ENCODE measurements at places on chromosomes 1 and 21.

DNA sequence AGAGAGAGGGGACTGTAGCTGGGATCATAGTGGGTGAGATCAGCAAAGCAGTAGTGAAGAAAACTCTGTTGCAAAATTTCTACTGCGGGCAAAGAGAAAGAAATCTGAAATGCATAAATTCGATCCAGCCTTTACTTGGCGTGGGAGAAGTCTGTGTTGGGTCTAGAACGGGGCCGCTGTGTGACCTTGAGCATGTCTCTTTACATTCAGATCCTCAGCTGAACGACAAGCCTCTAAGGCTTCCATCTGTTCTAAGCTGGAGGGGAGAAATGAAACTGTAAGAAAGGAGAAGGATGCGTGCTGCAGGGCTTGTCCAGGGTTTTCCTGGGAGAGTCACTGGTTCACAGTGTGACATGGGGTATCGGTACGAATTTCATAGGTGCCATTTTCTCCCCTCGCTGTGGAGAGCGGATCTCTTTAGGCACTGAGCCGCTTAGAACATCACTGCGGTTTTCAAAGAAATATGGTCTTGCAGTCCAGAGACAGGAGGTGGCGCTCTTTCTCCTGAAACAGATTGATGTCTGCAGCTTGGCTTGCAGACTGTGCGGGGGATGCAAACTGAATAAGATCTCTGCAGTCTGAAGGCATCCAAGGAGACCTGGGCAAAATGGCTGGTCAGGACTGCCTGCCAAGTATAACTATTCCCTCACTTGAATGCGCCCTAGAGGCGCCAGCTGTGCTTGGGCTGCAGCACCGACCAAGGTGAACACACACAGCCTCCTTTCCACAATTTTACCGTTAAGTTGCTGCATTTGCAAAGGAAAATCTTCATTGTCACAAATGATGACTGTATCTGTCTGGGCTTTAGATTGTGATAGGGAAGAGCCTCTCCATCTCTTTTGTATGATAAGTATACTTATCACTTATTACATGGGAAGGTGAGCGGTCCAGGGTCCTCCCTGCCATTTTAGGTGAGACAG is 104.1 kb downstream of the XCL2 start:
- peak; percentile 74 for DNase-seq

DNA sequence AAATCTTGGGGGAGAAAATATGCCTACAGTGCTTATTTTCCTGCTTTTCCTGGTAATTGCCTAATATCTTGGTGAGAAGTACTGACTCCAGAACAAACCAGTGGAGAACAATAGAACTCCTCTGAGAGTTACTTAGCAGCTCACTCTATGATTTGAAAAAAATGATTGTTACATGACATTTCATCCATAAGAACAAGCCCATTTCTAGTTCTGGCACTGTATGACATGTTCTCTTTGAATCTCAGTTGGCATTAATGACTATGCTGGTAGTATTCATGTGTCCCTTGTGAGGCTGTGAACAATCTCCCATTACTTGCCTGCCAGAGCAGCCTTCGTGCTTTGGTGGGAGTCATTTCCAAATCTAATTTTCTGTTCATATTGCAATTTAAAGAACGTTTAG is 58.0 kb downstream of the CLIC4 start:
- DNase-seq, result peak; percentile 23

- no peak for DNase-seq
Measured at GRCh38 chr1:48644905-48645605, 131.6 kb downstream of the BEND5 start.

GRCh38 chr1:5996641-5997270 is 4.5 kb upstream of the NPHP4 start:
- no peak for DNase-seq

GRCh38 chr1:35180776-35181374 is 12.1 kb downstream of the SFPQ start:
- DNase-seq, result no peak

DNA sequence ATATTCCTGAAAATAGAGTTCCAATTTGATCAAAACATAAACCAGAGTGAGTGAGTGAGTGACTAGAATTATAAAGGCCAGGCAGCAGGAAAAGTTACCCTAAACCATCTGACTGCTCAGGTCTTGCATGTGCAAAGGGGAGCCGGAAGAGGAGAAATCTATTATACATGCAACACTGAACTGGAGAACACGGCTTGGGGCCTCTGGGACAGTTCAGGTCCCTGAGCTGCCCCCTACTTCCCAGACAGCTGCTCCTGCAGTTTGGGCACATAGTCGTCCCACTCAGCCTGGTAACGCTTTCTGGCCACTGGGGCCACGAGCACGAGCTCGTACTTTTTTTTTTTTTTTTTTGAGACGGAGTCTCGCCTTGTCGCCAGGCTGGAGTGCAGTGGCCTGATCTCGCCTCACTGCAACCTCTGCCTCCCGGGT is 40.1 kb downstream of the PTPRC start:
- DNase-seq, result no peak

DNA sequence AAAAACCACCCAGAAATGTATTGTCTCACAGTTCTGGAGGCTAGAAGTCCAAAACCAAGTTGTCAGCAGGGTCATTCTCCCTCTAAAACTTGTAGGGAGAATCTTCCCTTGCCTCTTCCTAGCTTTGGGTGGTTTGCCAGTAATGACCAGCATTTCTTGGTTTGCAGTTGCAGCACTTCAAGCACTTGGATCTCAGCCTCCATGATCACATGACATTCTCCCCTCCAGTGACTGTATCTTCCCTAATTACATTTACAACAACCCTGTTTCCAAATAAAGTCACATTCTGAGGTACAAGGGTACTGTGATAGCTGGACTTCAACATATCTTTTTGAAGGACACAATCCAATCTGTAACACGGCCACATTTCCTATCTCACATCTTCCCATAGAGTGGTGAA is 37.2 kb downstream of the EVI5 start:
- DNase-seq, result peak; percentile 43

- no peak for DNase-seq
Measured at GRCh38 chr1:10948463-10948775, 64.0 kb upstream of the TARDBP start.

GRCh38 chr1:200107004-200107470 is 79.5 kb downstream of the NR5A2 start:
- DNase-seq, result no peak

GRCh38 chr1:54487571-54488050 is 60.4 kb upstream of the ACOT11 start:
- no peak for DNase-seq

- DNase-seq, result no peak
Measured at GRCh38 chr1:191368891-191369654, 789.2 kb upstream of the RGS18 start.

- DNase-seq, result no peak
Measured at GRCh38 chr1:41371630-41372599, 10.7 kb downstream of the FOXO6 start.

GRCh38 chr1:12447849-12448312 is 170.1 kb downstream of the DHRS3 start:
- peak; percentile 58 for DNase-seq

- no peak for DNase-seq
Measured at GRCh38 chr1:47562799-47563198, 125.0 kb downstream of the FOXD2 start.

DNA sequence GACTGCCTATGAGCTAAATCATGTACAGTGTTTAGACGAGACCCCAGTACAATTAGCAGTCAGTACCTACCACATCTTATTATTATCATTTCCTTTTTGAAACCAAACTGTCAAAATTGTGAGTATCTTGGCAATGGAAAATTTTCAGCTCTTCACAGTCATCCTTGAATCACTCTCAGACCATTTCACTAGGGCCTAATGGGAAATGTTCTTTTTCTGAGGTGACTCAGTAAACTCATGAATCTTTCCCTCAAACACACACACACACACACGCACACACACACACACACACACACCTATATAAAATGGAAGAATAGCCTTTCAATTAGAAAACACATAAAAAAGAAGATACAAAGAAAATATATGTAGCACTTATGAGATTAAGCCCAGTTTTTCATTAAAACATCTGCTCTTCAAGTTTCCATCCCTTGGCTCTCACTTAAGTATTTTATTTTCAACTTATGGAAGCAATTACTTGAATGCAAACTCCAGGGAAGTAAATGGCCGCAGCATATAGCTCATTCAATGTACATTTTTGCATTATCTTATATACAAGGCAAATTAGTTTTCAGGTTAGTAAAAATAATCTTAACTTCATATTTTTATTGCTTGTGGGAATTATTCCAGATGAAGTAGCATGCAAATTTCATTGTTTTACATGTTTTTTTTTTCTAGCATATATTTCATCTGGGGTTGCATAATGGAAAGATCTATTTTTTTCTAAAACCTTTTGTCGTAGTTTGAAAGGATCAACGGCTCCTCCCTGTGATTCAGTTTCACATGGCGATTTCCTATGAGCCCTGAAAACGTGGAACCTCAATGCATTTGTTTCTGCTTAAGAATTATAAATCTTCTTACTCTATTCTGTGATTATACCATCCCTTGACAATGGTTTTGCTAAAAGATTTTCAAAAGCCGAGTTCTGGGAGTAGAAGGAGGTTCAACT is 46.3 kb upstream of the TMPRSS15 start:
- peak; percentile 27 for DNase-seq

DNA sequence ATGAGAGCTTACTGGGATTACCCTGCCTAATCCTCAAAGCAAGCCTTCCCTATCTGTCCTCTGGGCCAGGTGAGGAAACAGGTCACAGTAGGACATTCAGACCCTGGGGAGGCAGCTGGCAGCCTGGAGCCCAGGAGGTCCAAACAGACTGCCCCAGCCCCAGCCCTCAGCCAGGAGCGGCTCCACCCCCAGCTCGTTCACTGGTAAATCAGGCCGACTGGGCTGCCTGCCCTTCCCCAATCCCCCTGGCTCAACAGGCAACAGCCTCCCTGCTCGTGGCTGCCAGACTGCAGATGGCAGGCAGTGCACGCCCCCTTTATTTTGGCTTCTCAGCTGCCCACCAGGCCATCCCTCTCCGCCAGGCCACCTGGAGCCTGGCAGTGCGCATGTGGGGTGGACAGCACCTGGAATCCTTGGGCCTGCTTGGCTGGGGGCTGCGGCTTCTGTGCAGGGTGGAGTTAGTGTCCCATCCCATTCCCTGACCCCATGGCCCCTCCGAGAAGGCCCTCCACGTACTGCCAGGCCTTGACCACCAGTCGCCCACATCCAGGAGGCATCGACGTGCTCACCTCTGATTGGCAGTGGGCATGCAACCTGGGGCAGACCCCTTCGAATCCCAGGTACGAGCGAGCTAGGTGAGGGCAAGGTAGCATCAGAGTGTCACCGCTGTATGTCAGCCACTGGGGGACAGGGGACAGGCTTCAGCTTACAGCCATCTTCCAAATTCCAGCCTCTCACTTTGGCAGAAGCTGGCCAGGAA is 11.2 kb upstream of the ZNF670 start:
- DNase-seq, result no peak

- DNase-seq, result peak; percentile 80
Measured at GRCh38 chr1:150009604-150010392, 728 bp downstream of the OTUD7B start.
